ENCODE measurements at places on chromosomes 1 and 21. TPM values are rescaled to one million over a fixed set of nuclear protein-coding genes. Genes with fewer than 3 reads are reported as not detected.

DNA sequence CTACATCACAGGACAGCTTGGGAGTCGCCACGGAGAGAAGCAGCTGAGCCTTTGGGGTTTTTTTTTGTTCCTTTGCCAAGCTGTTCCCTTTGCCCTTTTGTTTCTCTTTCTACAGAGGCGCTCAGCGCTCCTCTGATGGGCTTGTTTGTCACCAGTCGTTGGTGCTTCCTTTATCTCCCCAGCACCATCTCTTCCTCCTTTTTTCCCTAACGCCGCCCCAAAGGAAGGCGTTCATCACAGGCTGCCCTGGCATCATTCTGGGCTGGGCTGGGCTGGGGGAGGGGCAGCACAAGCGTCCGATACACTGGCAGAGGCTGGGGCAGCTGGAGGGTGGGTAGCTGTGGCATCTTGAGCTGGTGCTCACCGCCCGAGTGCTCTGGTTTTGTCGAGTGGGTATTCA lies 10.5 kb downstream of the IGSF21 start:
- DNase-seq: no peak

DNA sequence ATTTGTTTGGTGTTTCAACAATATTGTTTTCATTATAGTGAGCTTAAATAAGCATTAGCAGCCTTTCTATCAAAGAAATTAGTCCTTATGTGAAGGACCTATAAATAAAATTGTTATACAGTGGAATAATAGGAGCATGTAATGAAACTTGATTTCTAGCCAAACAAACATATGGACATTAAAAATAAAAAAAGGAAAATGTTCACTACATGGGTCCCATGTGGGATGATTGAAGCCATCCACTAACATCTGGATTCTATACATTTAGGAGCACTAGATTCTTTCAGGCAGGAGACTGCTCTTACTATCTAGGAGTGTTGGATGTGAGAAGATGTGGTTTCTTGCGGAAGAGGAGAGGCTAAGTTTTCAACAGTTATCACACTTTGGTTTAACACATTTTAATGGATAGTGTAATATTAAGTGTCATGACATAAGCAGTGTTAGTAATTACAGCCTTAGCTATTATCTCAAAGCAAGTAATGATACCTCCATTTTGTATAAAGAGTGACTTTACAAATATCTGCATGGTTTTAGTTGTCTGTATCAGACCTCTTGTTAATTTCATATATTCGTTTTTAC lies 62.3 kb downstream of the LYPLAL1 start:
- no peak for DNase-seq

- no peak for DNase-seq
Observed at GRCh38 chr1:162605225-162605927, 26.9 kb upstream of the DDR2 start.

GRCh38 chr1:201515895-201516294 lies 9.0 kb upstream of the CSRP1 start:
- DNase-seq: no peak

DFFB gene
- 5.2 TPM for total RNA-seq

- no peak for DNase-seq
Observed at GRCh38 chr1:75136921-75137641, 2.9 kb downstream of the LHX8 start.

DNA sequence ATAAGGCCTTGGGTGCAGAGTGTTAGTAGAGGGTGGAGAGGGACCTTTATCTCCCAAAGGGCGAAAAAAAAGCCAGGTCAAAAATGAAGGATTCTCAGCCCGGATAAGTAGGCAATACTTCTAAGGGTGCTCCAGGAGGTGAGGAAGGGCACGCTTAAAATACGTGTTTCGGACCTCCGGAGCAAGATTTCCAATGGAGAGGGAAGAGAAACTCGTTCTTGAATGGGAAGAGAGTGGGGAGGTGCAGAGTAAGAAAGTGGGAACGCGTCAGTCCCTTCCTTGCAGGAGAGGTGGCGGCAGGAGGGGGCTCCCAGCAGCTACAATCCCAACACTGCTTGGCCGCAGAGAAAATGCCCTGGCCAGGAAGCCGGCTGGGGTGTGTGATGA lies 581 bp downstream of the EFCAB14 start:
- DNase-seq: no peak

DNA sequence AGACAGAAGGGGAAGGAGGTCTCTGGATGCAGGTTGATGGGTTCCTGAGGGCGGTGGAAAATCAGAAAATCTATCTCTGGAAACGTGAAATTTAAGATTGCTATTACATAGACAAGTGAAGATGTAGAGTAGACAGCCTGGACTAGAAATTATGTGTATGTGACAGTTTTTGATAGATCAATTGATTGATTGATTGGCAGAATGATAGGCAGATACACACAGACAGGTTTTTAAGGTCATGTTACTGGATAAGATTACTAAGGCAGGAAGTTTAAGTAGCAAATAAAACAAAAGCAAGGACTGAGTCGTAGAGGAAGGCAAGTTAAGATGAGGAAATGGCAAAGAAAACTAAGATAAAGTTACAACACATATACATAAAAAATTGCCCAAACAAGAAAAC lies 124.7 kb downstream of the RGS21 start:
- no peak for DNase-seq

MRPL55 gene
- 30.0 TPM for total RNA-seq
